Osteoblast (primary cell): ENCODE measurements at places on chromosomes 12 and 14. TPM values are rescaled to one million over a fixed set of nuclear protein-coding genes. Genes with fewer than 3 reads are reported as not detected.

DNA sequence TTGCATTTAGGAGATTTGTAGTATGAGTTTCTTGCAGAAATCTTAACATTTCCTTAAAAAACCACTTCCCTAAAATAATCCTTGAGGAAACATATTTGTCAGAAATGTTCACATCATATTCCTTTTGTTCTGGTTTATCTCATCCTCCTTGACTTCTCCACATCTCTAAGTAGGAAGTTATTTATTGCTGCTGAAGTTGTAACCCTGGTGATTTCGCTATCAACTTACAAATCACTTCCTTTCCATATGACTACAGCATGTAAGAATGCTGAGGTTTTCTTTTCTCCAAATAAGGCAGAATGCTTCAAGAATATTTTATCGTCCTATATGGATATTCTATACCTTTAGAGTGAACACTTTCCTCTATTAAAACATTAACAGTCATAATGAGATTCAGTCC lies 751.7 kb downstream of the NRXN3 start:
- DNase-seq: no peak

MYH7 gene
- not detected in 2 replicates for total RNA-seq

GRCh38 chr14:58994130-58994529 lies 194.3 kb upstream of the DAAM1 start:
- no peak for DNase-seq

HCAR1 gene
- total RNA-seq: 0.59 and 1.1 TPM in 2 replicates

CLEC2D gene
- total RNA-seq: 9.4 TPM in 2 replicates

DNA sequence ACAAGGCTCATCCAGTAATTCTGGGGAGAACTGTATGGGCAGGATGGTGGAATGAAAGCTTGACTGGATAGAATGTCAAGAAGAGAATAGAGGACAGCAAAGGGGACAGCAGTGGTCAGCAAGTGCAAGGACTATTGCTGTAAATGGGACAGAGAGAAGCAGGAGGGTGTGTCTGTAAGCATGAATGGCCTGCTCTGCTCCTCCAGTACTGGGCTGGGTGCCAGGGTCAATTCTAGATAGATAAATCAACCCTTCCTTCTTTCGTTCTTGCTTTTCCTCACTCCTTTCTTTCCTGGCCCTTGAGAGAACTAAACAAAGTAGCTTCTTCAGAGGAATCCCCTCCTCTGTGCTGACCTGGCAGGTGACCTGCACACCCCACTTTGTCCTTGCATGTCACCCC lies 1019.2 kb downstream of the BCL11B start:
- no peak for DNase-seq

- DNase-seq: peak; percentile 63
Observed at GRCh38 chr14:104650981-104651875, 38.2 kb upstream of the INF2 start.

PIP4P1 gene
- 41.0 and 46.3 TPM in 2 replicates for total RNA-seq

DNA sequence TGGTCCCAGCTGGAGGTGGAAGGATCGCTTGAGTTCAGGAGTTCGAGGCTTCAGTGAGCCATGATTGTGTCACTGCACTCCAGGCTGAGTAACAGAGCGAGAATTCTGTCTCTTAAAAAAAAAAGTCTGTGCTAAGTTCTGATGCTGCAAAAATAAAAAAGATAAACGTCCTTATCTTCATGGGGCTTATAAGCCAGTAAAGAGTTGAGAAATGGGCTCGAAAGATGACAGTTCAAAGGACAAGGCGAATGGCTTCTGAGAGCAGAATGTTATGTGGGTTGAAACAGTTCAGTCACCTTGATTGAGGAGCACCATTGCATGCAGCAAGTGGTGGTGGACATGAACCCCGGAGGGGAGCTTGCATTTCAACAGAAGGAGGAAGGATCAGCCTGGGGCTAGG lies 4.7 kb downstream of the TSPAN9 start:
- DNase-seq: peak; percentile 70

DNA sequence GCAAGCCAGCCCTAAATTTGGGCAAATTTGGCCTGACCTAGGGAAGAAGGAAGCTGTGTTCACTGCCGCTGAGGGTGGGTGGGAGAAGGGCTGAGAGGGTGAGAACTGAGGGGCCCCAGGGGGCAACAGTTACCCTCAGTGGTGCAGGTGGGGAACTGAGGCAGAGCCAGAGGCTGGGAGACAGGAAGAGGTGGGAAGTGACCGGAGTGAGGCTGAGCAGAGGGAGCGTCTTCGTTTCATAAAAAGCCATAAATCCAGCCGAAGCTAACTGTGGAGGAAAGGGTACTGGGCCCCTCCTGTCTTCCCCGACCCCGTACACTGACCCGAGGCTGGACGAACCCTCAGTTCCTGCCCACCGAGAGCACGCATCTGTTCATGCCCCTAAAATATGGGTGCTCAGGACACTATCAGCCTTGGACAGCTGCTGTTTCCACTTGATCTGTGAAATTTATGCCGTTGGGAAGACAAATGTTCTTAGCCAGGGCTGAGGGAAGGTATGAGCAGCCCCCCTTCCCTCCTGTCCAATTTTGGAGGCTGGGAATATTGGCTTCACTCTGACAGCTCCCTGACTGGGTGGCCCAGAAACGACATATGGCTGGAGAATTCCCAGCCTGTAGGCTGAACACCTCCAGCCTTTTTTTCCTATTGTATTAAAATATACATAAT lies 116.5 kb downstream of the KIF26A start:
- no peak for DNase-seq

DNA sequence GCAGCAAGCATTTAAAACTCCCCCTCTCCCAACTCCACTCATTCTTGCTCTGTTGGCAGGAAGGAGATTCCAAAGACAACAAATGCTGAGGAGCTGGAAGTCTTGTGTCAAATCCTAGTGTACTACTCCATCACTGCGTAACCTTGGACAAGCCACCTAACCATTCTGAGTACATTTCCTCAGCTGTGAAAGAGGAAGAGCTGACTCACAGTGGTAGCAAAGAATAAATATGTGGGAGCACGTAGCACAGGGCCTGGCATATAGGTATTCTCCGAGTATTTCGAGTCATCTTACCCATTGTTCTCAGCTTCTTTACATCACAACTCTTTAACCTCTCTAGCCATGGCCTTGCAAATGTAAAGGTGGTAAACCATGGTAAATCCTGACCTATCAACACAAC lies 28.7 kb downstream of the EGLN3 start:
- no peak for DNase-seq

- no peak for DNase-seq
Observed at GRCh38 chr12:45418520-45418919, 202.6 kb downstream of the ANO6 start.

DNA sequence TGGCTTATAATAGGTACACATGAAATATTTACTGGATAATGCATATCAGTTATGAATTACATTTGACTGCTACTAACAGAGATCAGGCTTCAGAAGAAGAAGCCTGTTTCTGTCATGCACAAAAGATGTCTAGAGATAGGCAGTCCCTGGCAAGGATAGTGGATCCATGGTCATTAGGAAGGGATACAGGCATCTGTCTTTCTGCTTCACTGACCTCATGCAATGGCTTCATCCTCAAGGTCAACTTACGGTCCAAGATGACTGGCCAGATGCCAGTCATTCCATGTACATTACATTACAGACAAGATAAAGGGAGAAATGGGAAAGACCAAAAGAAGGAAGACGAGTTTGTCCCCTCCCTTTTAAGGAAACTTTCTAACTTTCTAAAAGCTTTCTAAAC lies 94.0 kb downstream of the NUAK1 start:
- DNase-seq: no peak

DNA sequence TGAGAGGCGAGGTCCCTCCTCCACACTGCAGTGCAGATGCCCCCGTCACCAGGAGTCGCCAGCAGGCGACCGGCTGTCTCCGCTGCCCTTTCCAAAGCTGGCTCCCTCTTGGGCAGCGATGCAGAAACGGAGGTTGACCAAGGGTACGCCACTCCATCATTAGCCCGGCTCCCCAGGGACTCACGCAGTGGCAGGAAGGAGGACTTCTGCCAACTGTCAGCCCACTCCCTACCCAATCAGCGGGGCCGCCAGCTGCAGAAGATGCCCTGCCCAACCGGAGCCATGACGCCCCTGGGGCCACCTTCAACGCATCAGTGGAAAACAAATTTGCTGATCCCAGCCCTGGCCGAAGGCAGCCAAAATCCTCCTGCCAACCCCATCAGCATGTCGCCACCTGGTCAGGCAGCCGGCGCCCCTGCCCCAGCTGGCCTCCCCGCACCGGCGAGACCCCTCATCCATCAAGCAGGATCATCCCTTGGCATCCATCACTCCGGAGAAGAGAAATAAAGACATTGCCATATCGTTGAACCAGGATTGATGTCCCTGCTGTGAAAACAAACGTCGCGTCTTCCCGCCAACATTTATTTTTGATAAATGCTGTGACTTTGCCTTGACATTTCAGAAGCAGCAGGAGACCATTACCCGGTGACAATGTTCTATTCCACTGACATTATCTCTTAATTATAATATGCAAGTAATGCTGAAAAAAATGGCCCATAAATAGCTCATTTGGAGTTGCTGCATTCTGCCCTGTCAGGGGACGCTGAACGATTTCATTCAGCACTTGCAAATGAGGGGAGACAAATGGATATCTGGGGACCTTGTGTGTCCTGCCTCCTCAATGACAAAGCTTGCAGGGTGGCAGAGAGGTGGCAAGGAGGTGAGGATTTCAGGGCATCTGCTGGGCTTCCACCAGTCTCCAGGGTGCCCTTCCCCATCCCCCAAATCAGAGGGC lies 105.1 kb downstream of the SCARB1 start:
- no peak for DNase-seq

DLGAP5 gene
- total RNA-seq: 4.1 and 5.1 TPM in 2 replicates

DNA sequence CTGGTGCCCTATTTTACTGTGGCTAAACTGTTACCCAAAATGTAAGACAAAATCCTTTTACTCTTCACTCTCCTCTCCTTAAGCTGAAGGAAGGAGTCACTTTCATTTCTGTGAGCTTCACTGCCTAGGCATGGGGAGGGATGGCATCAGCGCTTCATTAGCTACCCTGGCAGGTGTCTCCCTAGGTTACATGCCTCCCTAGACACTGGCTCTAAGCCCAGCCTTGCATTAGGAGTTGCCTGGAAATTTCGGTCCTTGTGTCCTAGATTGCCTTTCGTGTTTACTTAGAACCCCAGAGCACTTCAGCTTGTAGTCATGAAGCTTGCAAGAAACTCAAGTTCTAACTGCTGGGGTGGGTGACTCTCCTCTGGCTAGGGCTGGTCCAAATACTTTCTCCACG lies 520.5 kb upstream of the STXBP6 start:
- no peak for DNase-seq

GRCh38 chr14:102057480-102058114 lies 29.2 kb downstream of the HSP90AA1 start:
- DNase-seq: peak; percentile 68

FRS2 gene
- 64.4 and 64.8 TPM in 2 replicates for total RNA-seq

PRICKLE1 gene
- 13.0 and 14.7 TPM in 2 replicates for total RNA-seq

MMP19 gene
- 13.0 and 14.7 TPM in 2 replicates for total RNA-seq

GRCh38 chr12:31221551-31221945 lies 104.4 kb downstream of the SINHCAF start:
- peak; percentile 17 for DNase-seq

AQP6 gene
- not detected in 2 replicates for total RNA-seq

GRCh38 chr14:45664668-45665356 lies 411.8 kb upstream of the MIS18BP1 start:
- DNase-seq: no peak

KRT71 gene
- total RNA-seq: not detected in 2 replicates

ACOT6 gene
- not detected in 2 replicates for total RNA-seq

BMP4 gene
- total RNA-seq: 6.8 and 7.6 TPM in 2 replicates

GRCh38 chr14:37230551-37231194 lies 32.9 kb downstream of the MIPOL1 start:
- peak; percentile 54 for DNase-seq

MYO1H gene
- 1.5 TPM in 1 of 2 replicates, not detected in the other for total RNA-seq

B4GALNT3 gene
- 0.29 and 0.36 TPM in 2 replicates for total RNA-seq

DNA sequence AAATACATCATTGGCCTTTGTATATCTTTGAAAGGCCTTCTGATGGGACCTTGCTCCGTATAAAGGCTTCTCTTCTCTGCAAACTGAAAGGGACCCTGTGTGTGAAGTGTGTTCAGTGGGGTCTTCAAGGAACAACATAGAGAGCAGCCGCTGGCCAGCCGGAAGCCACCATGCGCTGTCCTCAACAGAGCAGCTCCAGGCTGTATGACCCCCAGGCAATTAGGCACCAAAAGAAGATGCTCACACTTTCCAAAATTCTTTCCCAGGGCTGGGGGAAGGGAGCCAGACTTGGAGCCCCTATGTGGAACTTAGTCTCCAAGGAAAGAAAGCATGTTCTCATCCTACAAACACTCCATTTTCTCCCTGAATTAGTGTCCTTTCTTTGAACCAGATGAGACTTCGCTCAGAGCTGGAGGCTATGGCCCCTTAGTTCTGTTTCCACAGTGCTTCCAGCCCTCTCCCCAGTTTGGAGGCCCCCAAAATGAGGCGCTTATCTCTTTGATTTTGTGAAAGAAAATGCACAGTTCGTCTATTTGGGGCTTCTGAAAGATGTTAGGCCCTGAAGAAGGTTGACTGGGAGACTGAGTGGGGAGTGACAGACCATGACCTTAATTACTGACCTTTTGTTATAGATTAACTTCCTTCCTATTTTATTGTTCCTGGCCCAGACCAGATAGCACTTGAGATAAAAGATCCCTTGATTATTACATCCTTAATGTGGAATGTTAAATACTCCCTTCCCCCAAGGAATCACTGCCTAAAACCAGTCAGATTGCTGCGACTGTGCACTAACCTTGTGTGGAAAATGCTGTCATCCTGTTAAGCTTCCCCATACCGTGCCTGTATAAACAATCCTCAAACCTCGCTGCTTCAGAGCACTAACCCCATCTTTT lies 128.3 kb upstream of the FGD4 start:
- DNase-seq: peak; percentile 71

ARHGEF40 gene
- 33.3 and 35.4 TPM in 2 replicates for total RNA-seq

DNA sequence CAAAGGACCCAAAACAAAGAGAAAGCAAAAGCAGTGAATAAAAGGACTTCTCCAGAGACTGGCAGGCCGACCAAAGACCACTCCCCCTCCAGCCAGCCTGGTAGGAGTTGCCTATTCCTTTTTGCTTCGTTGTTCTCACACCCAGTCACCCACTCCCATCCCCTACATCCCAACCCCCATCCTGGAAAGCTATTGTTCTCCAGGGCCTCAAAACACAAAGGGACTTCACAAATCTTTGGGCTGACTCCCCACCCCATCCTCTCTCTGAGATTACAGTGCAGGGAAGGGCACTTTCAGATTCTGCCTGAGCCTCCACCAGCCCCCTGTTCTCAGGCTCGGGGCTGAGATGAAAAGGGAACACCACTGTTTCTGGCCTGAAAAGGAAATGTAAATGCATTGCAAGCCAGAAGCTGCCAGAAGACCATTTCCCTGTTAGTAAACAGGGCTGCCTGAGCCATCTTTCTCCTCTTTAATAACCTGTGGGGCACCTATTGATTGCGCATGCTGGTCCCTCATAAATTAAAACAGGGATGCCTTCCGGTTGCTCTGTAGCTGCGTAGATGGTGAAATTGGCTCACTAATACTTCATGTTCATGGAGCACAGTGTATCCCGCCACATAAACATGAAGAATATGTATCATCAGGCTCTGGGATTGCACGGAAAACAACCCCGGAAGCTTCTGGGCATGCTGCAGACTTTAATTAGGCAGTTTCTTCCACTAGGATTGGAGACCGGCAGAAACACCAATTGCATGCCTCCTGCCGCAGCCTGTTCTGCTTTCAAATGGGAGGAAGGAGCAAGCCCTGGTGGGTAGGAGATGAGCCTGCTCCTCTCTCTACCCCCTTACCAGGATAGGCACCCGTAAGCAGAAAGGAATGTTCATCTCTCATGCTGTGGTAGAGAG lies 130.3 kb upstream of the FUT8 start:
- peak; percentile 97 for DNase-seq

- DNase-seq: no peak
Observed at GRCh38 chr14:78455896-78456435, 285.8 kb downstream of the NRXN3 start.

HECTD4 gene
- total RNA-seq: 29.0 and 38.6 TPM in 2 replicates
